ENCODE measurements at places on chromosomes 16 and 17. TPM values are rescaled to one million over a fixed set of nuclear protein-coding genes. Genes with fewer than 3 reads are reported as not detected.

Gene UQCRC2
- total RNA-seq: 171 TPM

Gene SLC47A2
- 0.39 TPM for total RNA-seq

Gene SPN
- total RNA-seq: not detected

Gene TBC1D3H
- total RNA-seq: 0.11 TPM

Gene ARSG
- 7.5 TPM for total RNA-seq

Gene TNFRSF13B
- not detected for total RNA-seq

Gene ZFHX3
- total RNA-seq: 17.0 TPM

Gene STAT5A
- total RNA-seq: 48.5 TPM

Gene TP53TG3B
- total RNA-seq: not detected

Gene TNK1
- total RNA-seq: 4.1 TPM

Gene COG8
- 30.1 TPM for total RNA-seq

Gene CD19
- not detected for total RNA-seq

Gene KRT31
- total RNA-seq: not detected

Gene KRT40
- not detected for total RNA-seq

Gene MTSS2
- 85.7 TPM for total RNA-seq

Gene RNF222
- total RNA-seq: not detected

Gene KRTAP4-5
- total RNA-seq: not detected

Gene CEMP1
- total RNA-seq: not detected

Gene ULK2
- 31.0 TPM for total RNA-seq

Gene DCXR
- total RNA-seq: 31.9 TPM

Gene HOXB7
- total RNA-seq: not detected

Gene SNAI3
- not detected for total RNA-seq

Gene OR4D1
- not detected for total RNA-seq

Gene ASPA
- total RNA-seq: 0.26 TPM

Gene FBXW10
- not detected for total RNA-seq

Gene BCL6B
- 0.13 TPM for total RNA-seq

Gene KRTAP4-4
- total RNA-seq: not detected

Gene ZPBP2
- not detected for total RNA-seq

Measured in articular chondrocyte of knee joint (primary cell).